ENCODE measurements at places on chromosomes 6 and 20. TPM values are rescaled to one million over a fixed set of nuclear protein-coding genes. Genes with fewer than 3 reads are reported as not detected.

The C6orf52 gene
- not detected for total RNA-seq

The MRAP2 gene
- 0.16 TPM for total RNA-seq

The SLC22A2 gene
- not detected for total RNA-seq

DNA sequence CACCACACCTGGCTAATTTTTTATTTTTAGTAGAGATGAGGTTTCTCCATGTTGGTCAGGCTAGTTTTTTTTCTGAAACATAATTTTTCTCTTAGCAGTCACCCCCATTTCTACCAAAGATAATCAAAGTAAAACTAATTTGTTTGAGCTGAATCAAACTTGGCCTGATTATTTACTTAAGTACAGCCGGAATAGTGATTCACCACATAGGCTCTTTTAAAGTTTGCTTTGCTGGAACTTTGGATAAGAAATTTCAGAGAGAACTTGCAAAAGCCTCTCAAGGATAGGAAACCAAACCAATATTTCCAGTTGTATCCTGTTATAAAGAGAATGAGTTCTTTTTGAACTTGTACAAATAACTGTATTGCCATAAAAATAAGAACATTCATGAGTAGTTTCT, 105.0 kb upstream of the SYNCRIP start:
- no peak for DNase-seq

The GMNN gene
- 27.2 TPM for total RNA-seq

The TRIM10 gene
- total RNA-seq = not detected

The PRR18 gene
- total RNA-seq = not detected

DNA sequence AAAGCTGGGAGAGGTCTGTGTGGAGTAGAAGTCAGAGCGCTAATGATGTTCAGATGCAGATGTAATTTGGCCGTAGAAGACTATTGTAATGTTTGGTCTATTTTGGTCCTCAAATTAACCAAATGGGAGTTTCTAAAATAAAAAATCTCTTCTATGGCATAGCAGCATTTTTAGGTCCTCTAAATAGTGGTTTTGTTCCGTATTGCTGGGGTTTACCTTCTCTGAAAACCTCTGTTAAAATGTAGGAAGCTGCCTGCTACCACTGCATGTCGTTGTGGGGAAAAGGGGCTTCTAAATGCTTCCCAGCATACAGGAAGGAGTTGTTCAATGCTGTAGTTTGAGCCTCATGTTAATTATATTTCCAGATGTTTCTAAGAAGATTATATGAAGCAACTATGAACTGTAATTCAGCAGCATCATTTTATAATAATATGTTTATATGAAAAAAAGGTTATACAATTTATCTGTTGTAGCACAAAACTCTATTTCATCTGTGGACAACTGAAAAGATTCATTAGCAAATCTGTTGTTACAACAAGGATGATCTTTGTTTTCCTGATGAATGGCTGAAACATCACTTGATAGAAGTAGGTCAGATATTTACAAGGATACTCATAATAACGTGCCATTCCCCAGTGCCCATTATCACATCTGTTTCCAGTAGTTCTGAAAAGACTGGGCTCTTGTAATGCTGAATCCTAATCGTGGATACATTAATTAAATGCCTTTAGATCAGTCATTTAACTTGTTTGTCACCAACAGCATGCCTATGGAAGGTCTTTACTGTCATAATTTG, 256.6 kb downstream of the TBC1D7 start:
- DNase-seq = no peak

- no peak for DNase-seq
These were observed 79.1 kb downstream of the FKBP5 start for GRCh38 chr6:35609588-35609987.

- DNase-seq = peak; percentile 22
These were observed 2.5 kb upstream of the PTPRT start for GRCh38 chr20:43191946-43192863.

DNA sequence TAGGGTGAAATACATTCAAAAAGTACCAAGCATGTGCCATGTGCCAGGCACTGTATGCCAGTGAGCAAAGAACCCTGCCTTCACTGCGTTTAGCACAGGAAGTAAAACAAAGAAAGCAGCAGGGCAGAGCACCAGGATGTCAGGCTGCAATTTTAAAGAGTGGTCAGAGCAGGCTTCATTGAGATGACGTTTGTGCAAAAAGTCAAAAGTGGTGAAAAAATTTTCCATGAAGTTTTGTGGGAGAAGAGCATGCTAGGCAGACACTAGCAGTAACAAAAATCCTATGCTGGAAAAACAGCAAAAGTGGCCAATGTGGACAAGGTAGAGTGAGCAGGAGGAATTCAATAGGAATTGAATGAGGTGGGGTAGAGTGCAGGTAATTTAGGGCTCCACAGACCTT, 31.3 kb downstream of the AKIRIN2 start:
- DNase-seq = no peak

DNA sequence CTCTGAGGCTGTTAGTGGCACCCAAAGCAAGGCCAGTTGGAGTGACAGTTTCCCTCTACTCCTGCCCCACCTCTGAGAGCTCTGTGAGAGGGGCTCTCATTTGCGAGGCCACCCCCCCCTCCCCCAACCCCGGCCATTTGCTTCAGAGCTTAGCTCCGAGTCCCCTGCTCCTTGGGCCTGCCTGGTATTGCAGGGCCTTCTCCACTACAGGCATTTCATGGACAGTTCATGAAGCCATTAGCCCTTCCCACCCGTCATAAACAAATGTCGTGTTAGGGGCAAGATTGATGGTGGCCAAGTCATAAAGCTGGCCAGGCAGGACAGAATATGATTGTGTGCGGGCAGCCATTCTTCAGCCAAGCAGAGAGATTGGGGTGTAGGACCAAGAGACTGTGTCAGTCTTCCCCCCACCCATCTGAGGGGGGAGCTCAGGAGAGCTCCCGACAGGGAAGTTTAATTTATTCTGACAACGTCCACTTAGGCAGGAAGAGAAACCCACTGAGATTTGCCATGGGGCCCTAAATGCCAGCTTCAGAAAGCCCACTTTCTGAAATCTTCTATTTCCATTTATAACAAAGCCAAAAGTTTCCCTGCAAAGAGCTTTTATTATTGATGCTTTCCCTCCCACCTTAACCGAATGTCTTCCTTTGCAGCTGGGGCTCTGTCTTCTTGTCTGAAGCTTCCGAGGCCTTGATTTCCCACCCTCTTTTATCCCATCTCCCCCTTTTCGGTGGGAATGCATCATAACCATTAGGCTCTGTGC, 7.2 kb downstream of the FOXC1 start:
- DNase-seq = no peak

- DNase-seq = no peak
These were observed 47.2 kb upstream of the CCN2 start for GRCh38 chr6:131998255-131998982.

The CNKSR3 gene
- total RNA-seq = 8.6 TPM

The TMEM170B gene
- 4.9 TPM for total RNA-seq

- no peak for DNase-seq
These were observed 25.1 kb downstream of the GZF1 start for GRCh38 chr20:23387118-23387443.

DNA sequence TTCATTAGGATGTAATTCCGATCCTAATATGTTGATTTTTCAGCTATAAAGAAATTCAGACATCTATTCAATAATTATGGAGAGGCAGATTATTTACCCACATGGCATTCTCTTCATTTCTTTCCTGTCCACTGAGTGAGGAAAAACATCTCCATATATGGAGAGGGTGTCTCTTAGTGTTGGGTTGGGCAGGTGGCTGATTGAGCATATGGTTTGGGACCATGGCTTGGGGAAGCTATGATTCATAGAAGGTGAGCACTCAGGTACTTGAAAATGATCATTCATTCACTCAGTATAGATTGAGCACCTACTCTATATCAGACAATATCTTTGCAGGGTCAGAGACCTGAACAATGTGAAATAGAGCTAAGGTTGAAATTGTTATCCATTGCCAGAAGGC, 41.3 kb upstream of the IL20RA start:
- DNase-seq = no peak

GRCh38 chr20:57248132-57248797, 18.2 kb downstream of the BMP7 start:
- no peak for DNase-seq

DNA sequence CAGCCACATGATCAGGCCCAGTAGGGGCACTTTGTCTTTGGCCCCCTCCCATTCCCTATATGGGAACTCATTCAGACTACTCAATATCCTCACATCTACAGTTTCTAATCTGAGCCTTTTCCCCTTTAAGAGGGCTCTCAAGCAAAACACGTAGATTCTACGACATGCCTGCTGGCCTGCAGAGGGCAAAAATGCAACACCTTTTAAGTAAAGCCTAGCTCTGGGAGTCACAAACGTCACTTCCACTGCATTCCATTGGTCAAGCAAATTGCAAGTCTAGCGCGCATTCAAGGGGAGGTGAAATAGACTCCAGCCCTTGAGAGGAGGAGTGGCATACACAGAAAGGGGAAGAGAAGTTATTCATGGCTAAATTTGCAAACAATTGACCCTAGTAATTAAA, 70.6 kb downstream of the CDC40 start:
- no peak for DNase-seq

DNA sequence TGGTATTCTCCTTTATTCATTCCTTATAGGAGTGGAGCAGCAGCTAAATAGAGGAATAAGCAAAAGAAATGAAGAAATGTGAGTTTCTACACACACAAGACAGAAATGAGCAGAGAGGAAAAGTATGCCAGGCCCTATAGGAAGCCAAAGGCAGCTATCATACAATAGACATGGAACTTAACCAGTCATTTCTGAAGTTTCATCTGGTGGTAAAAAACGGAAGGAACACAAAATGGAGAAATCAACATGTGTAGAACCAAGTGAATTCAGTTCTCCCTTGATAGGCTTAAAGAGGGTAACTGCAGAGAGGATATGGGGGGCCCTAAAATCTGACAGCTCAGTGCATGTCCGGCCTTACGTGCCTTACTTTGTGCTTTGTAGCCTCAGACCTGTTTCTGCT, 44.6 kb downstream of the TSBP1 start:
- no peak for DNase-seq

The C2 gene
- total RNA-seq = 10.2 TPM

DNA sequence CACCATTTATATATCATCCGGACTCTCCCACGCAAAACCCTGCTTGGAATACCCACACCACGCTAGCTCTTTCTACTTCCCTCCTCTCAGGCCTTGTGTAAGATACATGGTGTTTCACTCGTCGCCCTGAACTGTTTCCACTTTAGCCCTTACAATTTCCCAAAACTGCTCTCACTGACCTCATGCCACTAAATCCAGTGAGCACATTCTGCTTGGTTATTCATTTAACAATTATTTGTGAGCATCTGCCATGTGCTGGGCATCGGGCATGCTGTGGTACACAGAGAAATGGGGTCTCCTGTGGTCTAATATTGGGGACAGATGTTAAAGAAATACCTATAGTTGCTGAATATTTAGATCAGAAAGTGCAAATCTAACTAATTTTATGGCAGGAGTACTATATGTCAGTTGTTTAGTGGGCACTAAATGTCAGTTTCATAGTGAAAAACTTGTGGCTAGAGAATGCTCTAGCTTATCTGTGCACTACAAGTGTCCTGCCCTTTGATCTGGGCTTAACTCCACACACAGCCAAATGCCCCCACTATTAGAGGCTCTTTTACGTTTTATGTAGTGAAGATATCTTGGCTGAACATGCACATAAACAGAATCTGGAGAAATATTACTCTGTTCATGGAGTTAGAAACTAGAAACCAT, 41.0 kb downstream of the PLEKHG1 start:
- DNase-seq = no peak

GRCh38 chr6:15773806-15774410, 111.1 kb upstream of the DTNBP1 start:
- no peak for DNase-seq

The MICB gene
- total RNA-seq = 4.0 TPM

The PTGIS gene
- total RNA-seq = 38.7 TPM

DNA sequence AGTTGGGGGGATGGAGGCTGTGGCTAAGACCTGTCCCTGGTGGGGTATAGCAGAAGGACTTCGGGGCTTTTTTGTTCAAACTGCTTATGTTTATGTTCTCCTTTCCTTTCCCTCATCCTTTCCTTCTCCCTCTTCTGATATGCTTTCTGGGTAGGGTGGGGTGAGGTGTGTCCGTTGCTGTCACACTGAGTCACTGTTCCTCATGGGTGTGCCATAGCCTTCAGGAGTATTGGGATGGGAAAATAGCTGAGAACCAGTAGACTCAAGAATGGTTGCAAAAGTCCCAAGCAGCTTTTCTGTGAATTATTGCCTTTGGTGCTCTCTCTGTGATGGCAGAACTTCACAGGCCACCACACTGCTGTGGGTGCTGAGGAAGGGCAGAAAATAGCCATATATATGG, 39.6 kb downstream of the TPD52L1 start:
- DNase-seq = no peak

- DNase-seq = no peak
These were observed 37.1 kb downstream of the NCOA7 start for GRCh38 chr6:125827788-125828320.

GRCh38 chr20:1830240-1830639, 65.0 kb upstream of the SIRPA start:
- no peak for DNase-seq

DNA sequence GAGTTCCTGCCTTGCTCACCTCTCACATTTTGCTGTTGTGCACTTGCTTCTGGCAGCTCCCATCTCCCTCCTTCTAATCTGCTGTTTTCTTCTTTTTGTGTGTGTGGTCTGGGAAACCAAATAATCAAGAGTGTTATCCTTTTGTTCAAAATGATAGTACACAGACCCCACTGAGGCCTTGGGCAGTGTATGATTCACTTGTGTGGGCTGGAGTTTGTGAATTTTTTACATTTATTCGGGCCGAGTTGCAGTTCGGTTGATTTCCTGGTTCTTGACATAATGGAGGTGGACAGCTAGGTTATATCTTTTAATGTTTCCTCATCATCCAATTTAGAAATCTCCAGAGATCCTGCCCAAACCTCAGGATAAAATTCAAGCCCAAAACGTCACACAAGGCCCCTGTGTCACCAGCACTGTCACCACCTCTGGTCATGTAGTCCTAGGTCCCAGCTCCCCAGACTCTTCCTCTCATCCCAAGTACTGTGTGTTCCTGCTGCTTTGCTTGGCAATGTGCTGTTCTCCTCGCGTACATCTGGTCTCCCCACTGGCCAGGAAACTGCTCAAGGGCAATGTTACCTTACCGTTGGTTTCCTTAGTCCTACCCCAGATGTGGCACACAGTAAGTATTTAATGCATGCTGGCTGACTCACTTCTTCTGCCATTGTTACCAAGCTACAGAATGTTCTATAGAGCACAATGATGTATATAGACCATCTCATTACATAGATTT, 55.7 kb upstream of the PHACTR2 start:
- DNase-seq = no peak

- DNase-seq = no peak
These were observed 23.9 kb downstream of the SUN5 start for GRCh38 chr20:32980131-32980941.
